Adrenal gland (tissue), 19 donors: ENCODE measurements at places on chromosomes 7 and 10. TPM values are rescaled to one million over a fixed set of nuclear protein-coding genes. Genes with fewer than 3 reads are reported as not detected.

The CTAGE8 gene
- 0.40 TPM for polyA plus RNA-seq

The SMURF1 gene
- polyA plus RNA-seq, result 14.8 TPM

The MINPP1 gene
- 22.3 TPM for polyA plus RNA-seq

The MAT1A gene
- 0.46 TPM for polyA plus RNA-seq

The ARL4A gene
- 8.1 TPM for polyA plus RNA-seq

The KEL gene
- polyA plus RNA-seq, result 0.15 TPM

The FAM3C gene
- polyA plus RNA-seq, result 138 TPM

The VSTM4 gene
- 57.1 TPM for polyA plus RNA-seq

The FBXL13 gene
- 0.61 TPM for polyA plus RNA-seq

The SND1 gene
- 164 TPM for polyA plus RNA-seq

The ANKRD30A gene
- not detected for polyA plus RNA-seq

The ATOH7 gene
- not detected for polyA plus RNA-seq

The EPHA1 gene
- polyA plus RNA-seq, result 0.07 TPM

The OPTN gene
- polyA plus RNA-seq, result 88.9 TPM

The TRIM74 gene
- 0.16 TPM for polyA plus RNA-seq

The TDRD1 gene
- polyA plus RNA-seq, result 0.08 TPM

The NACAD gene
- 2.3 TPM for polyA plus RNA-seq

The CYP26C1 gene
- polyA plus RNA-seq, result 0.48 TPM

The SPACDR gene
- not detected for polyA plus RNA-seq

The INHBA gene
- 1.4 TPM for polyA plus RNA-seq

The C10orf67 gene
- polyA plus RNA-seq, result 0.03 TPM

The CPA2 gene
- polyA plus RNA-seq, result 0.56 TPM

The HHEX gene
- 14.4 TPM for polyA plus RNA-seq

The VAX1 gene
- polyA plus RNA-seq, result not detected

The GSAP gene
- 56.1 TPM for polyA plus RNA-seq

The PHTF2 gene
- 4.3 TPM for polyA plus RNA-seq

The FLNC gene
- polyA plus RNA-seq, result 2.3 TPM

The DNAH11 gene
- 8.4 TPM for polyA plus RNA-seq

The MEST gene
- polyA plus RNA-seq, result 57.5 TPM

The TAC1 gene
- polyA plus RNA-seq, result 1.4 TPM

The MACC1 gene
- 1.3 TPM for polyA plus RNA-seq

The ZNF853 gene
- 1.5 TPM for polyA plus RNA-seq

The SORBS1 gene
- 16.7 TPM for polyA plus RNA-seq
